Fibroblast of skin of left biceps (primary cell): ENCODE measurements at places on chromosomes 5 and 9.

DNA sequence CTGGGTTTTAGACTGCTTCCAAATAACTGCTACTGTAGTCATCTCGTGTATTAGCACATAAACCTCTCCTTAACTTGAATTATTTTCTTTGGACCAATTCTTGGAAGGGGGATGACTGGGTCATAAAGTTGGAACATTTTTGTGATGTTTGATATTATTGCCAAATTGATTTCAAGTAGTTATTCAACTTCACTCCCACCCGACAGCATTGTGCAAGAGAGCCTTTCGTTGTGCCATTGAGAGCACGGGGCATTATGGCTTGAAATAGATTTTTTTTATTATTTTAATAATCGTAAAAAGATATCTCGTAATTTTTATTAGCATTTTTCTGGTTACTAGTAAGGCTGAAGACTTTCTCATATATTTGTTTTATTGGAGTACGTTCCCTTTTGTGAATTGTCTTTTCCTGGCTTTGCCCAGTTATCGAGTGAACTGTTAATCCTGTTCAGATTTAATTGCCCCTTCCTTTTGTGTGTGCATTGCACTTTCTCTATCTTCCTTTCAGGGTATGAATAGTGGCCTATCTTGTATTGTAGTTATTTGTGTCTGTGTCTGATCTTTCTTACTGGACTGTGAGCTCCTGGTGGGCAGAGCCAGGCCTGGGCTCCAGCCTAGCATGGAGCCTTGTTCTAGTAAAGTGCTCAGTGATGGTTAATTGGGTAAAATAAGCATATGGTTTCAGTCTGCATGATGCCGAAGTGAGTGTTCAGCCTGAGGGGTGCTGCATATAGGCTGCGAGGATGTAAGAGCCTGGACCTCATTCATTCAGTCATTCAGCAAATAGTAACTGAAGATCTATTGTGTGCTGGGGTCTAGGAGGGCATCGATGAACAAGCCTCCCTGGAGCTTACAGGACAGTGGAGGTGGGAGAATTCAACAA is 93.5 kb upstream of the SHB start:
- no peak for DNase-seq

DNA sequence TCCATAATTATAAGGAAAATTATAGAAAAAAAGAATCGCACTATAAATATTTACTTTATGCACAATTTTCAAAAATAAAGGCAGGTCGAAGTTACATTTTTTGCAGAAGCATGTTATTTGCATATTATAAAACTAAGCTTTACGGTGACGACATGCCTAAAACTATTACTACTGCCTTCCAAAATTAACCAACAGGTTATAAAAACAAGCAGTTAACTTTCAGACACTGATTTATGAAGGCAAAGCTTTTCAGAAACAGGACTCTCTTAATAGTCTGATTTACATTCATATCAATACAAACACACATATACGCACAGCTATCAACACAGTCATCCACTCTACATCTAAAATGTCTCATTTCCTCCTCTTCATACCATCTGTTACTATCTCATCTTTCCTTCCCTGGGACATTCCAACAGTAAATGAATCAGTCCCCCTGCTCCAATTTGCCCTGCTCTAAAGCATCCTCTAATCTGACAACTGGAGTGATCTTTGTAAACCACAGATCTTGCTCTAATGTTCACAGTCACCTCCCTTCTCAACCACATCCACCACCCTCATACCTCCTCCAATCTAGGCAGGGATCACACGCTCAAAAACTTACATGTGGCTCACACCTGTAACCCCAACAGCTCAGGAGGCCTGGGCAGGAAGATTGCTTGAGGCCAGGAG is 21.6 kb downstream of the FBXW11 start:
- DNase-seq, result peak; percentile 82

DNA sequence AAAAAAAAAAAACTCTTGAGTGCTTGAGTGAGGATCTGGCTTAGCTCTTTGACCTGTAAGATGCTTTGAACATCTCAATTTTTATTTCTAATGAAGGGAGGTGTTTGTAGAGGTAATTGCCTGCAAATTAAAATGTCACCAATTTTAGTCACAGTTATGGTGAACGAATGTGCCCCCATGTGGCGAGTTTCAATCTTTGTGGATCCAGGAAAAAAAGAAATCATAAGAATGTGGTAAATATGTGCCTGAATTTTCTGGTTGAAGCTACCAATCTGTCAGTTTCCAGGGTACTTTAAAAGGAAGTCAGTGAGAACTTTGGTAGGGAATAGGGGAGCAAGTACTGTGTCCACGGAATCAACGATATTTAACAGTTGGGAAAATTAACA is 1772.4 kb upstream of the CDH9 start:
- no peak for DNase-seq

DNA sequence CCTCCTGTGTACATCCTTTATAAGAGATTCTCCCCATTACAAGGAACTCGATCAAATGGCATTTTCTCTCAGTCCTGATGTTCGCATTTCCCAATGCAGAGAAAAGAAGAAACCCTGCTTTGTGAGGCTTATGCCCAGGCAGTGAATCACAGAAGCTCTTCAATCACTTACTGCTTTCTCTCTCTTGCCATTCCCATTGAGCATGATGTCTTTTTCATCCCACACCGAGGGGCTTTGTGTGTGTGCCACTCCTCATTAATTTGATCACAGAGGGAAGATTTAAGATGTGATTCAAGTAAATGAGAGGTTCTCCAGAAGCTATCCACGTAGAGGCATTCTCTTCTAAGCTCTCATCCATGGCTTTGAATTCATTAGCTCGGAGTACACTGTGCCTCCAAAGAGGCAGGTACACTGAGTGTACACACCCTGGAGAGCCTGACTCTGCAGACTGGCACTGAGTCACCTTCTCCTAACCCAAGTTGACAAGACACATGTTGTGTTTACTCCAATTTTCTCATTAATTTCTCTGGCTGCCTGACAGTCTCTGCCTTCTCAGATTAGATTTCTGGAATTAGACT is 45.4 kb downstream of the MFAP3 start:
- no peak for DNase-seq

DNA sequence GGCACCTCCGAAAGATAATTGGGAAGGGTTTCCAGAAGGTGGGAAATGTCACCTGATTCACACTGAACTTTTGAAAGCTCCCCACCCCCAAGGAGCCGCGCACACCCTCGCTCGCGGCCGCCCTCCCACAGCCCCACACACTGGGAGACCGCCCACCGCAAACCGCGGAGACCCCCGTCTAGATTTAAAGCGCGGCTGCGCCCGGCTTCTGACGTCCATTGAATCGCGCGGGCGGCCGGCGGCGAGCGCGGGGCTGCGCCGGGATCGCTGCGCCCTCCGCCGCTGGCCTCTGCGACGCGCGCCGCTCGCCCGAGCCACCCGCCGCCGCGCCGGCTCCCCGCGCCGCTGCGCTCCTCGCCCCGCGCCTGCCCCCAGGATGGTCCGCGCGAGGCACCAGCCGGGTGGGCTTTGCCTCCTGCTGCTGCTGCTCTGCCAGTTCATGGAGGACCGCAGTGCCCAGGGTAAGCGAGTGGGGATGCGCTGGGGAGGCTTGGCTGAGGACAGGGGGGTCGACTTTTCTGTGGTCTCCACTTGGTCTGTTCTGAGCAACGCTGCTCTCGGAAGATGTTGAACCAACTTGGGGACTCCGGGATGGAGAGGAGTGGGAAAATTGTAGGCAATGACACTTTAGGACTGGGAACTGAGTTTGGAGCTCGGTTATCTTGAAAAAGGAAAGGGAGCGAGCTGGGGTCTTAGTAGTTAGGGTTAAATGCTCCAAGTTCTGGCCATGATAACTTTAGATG is at the start of gene FST:
Gene FST, plus strand, starts transcription at position 214 of the 743 bp plus-strand sequence. Its CDS starts 163 bp downstream, at position 377.
- DNase-seq, result no peak

DNA sequence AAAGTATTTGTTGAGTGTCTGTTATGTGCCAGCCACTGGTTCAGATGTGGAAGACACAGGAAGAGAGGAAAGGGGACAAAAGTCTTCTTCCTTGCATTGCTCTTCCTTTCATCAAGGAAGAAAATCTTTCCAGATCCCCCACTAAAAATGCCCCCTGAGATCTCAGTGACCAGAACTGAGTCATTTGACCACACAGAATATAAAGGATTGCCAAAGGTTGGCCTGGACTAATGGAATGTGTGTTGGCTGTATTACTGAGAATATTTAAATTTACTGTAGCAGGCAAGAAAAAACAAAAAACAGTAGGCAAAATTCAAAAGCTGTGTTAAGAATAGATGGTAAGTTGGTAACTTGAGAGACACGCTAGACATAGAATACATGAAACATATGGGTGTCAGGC is 10.0 kb upstream of the SEPTIN8 start:
- no peak for DNase-seq

DNA sequence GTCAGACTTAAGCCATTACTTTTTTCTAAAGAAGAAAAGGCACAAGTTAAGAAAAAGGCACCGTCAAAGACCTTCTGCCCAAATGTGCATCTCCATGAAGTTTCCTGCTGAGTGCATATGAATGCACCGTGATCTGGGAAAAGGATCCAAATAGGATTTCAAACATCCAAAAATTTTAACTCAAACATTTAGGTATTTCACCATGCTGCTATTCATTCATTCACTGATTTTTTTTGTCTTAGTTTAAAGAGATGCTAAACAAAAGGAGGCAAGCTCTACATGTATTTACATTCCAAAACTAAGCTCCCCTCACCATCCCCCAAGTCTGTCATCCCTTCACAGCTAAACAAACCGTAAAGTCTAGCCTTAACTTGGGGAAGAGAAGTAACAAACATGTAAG is 291.9 kb downstream of the ARL15 start:
- no peak for DNase-seq

DNA sequence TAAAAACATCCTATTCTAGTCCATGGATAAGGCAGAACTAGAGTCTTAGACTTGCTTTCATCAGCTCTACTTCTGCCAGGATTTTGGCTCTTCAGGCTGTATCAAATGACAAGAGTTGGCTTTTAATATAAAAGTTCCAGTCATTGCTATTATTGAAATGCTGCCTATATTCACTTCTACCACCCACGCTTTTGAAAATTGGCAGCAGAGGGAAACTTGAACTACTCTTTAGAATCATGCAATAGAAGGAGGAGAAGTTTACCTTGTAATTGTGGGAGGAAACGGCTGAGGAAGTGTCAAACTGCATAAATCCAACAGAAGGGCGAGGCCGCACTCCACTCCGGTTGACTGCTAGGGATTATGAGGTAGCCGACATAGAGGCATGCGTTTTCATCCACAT is 122.6 kb upstream of the BASP1 start:
- DNase-seq, result no peak

DNA sequence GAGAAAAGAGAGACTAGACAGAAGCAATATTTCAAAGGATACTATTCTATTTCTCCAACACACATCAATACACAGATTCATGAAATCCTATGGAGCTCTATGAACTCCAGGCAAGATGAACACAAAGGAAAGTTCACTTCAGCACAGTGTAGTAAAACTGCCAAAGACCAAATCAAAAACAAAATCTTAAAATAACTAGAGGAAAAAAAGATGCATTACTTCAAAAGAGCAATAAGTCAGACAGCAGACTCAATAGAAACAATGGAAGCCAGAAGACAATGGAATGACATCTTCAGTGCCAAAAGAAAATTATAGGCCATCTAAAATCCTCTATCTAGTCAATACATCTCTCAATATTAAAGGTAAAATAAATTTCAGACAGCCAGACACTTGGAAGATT is 205.3 kb upstream of the TBC1D2 start:
- DNase-seq, result no peak

GRCh38 chr5:65010841-65011240 is 242.1 kb downstream of the CWC27 start:
- DNase-seq, result no peak

- no peak for DNase-seq
Measured at GRCh38 chr9:118482306-118482705, 778.1 kb downstream of the TLR4 start.

GRCh38 chr5:58228896-58229295 is 231.0 kb downstream of the PLK2 start:
- DNase-seq, result no peak

- DNase-seq, result no peak
Measured at GRCh38 chr9:110320651-110321445, 16.8 kb downstream of the TXNDC8 start.

- no peak for DNase-seq
Measured at GRCh38 chr5:107303171-107303968, 367.4 kb downstream of the EFNA5 start.

DNA sequence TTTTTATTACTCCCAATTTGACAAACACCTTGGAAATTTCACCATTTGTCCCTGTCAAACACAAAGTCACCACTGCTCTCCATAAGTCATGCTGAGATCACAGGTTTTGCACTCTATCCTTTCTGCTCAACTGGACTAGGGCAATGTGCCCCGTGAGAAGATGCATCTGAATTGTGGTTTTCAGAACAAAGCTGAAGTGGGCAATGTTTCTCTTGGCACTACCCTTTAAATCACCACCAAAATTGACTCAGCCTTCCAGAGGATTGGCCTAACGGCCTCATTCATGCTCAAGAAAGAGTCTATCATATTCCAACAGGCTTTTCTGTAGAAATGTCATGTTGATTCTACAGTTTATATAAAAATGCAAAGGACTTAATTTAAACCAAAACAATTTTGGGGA is 81.0 kb upstream of the TRIO start:
- DNase-seq, result no peak

DNA sequence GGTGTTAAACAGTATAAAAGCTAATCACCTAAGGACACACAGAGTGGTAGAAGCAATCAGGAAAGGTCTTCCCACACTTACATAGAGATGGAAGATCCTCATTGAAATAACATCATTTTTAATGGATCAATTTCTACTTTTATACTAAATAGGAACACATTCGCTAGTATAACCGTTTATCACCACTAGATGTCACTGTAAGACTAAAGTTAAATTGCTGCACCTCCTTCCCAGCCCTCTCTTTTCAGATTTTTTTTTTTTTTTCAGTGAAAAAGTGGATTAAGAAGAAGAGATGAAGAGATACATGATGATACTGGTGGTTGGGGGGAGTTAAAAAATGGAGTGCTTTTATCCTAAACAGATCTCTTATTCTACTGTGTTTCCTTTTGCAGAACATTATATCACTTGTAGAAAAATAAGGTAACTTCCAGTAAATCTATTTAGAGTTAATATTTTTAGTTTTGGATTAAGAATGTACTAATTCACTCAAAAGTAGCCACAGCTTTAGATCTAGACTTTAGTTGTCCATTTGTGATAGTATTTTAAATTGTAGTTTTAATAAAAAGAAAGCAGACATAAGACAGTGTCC is 116.9 kb upstream of the ARRDC3 start:
- DNase-seq, result peak; percentile 10

- no peak for DNase-seq
Measured at GRCh38 chr5:180121826-180122413, 50.4 kb upstream of the RNF130 start.

GRCh38 chr5:31967461-31967860 is 206.7 kb downstream of the GOLPH3 start:
- DNase-seq, result no peak

GRCh38 chr5:149747833-149748366 is 17.8 kb downstream of the PPARGC1B start:
- DNase-seq, result no peak

- no peak for DNase-seq
Measured at GRCh38 chr5:106876665-106877194, 794.0 kb downstream of the EFNA5 start.
